ENCODE measurements at places on chromosomes 16 and 17.
A peak's percentile ranks its signal among the peaks of the same experiment; 100 is the strongest.

- no peak for DNase-seq
These were observed 691 bp upstream of the FAM83G start for GRCh38 chr17:19005137-19005773.

DNA sequence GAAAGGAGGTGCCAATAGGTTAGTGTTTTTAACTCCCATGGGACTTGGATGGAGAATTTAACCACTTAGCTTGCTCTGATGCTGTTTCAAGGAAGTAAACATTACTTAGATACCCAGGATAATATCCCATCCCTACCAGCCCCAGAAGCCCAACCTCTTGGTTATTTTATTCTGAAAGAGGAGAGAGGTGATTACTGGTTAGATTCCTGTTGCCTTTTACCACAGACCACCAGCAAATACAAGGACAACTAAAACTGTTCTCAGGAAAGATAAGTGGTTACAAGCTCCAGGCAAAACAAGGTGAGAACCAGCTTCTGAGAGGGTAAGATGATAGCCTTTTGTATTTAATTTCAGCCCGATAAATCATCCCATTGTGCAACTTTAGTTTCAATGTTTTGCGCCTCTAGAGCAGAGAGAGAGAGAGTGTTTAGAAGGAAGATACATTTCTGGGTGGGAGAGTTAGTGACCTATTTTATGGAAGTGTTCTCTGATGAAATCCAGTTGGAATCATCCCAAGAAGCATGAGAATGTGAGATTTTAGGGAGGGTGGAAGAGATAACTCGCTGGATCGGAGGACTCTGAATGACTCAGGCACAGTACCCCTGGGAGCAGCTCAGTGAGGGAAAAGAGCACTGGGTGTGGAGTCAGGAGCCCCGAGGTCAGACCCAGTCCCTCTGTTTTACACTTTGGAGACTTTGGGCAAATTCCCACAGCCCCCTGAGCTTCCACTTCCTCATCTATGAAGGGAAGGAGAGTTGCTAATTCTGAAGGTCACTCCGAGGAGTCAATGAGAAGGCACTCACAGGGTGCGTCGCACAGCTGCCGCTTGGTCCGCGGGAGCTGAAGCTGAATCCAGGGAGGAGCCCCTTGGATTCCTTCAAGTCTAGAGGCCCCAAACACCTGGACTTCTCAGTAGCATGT lies 12.1 kb downstream of the GLP2R start:
- DNase-seq: no peak

- DNase-seq: no peak
These were observed 251.5 kb downstream of the KATNIP start for GRCh38 chr16:27801289-27801945.

DNA sequence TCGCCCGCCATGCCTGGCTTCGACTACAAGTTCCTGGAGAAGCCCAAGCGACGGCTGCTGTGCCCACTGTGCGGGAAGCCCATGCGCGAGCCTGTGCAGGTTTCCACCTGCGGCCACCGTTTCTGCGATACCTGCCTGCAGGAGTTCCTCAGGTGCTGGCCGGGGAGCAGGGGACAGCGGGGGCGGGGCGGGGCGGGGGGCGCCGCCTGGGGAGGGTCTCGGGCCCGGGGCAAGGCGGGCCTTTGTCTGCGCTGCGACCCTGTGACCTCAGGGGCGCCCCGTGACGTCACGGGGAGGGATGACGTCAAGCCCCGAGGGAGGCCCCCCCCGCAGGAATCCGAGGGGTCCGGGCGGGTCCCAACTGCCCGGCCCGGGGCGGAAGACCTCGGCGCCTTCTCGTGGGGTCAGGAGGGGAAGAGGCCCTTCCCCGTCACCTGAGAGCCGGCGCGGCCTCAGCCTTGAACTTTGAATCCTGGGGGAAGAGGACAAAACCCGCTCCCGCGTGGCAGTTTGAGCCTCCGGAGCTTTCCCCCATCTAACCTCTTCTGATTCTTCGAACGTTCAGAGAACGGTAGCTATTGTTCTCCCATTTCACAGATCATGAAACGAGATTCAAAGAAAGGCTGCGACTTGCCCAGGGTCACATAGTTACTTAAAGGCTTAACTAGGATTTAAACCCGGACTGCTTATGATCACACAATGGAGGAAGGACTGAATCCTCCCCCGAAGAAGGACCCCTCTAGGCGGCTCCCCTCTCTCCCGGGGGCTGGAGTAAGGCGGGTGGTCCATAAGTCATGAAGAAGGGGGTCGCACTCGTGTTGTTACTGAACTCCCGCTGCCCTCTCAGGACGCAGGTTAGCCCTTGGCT lies 527 bp downstream of the TRAF4 start:
- peak; percentile 52 for DNase-seq

GRCh38 chr17:2093349-2093748 lies 38.4 kb downstream of the HIC1 start:
- DNase-seq: no peak

GRCh38 chr17:80377798-80378197 lies 37.2 kb upstream of the ENDOV start:
- DNase-seq: no peak
